ENCODE measurements at places on chromosomes 16 and 17. TPM values are rescaled to one million over a fixed set of nuclear protein-coding genes. Genes with fewer than 3 reads are reported as not detected.

Gene TNS4
- 0.14 TPM for total RNA-seq

Gene ZNF385C
- total RNA-seq = 0.23 TPM

Gene SLC4A1
- total RNA-seq = 1.5 TPM

Gene NOTUM
- not detected for total RNA-seq

Data from posterior vena cava (tissue), 2 donors.